Thoracic aorta (tissue), 2 donors: ENCODE measurements at places on chromosomes 6 and 20.

DNA sequence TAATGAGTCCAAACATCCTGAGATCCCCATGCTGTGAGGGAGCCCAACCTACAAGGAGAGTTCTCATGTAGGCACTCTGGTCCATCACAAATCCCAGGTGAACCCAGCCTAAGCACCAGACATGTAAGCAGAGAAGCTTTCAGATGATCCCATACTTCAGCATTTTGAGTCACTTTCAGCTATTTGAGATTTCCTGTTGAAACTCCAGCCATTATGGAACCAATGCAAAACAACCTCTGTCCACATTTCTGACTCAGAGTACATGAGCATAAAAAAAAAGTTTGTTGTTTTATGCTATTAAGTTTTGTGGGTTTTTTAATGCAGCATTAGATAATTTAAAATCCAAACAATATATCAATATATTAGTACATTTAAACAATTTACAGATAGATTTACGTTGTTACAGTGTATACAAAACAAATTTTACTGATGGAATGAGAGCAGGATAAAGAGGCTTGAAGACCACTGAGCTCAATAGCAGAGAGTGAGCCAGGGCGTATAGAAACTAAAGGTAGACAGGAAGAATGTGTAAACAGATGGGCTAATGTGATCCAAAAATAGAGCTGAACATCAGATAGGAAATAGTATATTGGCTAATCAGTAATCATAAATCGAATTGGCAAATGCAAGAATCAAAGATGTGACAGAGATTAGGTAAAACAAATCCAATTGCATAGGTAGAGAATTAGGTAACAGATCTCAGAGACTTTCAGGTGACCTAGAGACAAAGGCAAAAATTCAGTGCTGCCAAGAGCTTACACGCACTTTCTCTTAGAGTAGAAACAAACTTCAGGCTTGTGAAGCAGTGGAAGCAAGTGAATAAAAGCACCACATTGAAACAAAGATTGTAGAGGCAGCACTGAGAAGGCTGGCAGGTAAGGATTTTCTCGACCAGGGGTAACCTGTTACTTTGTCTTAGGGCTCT, 36.2 kb upstream of the PLCB1 start:
- no peaks in the 10 kb centered on the region for H3K27me3 ChIP-seq
- H3K4me3 ChIP-seq, result no peak overlapping the region
- no peak for DNase-seq
- peaks cover 3% of the 10 kb centered on the region for H3K4me1 ChIP-seq
- H3K36me3 ChIP-seq, result no peaks in the 10 kb centered on the region
- no peak overlapping the region for H3K27ac ChIP-seq

DNA sequence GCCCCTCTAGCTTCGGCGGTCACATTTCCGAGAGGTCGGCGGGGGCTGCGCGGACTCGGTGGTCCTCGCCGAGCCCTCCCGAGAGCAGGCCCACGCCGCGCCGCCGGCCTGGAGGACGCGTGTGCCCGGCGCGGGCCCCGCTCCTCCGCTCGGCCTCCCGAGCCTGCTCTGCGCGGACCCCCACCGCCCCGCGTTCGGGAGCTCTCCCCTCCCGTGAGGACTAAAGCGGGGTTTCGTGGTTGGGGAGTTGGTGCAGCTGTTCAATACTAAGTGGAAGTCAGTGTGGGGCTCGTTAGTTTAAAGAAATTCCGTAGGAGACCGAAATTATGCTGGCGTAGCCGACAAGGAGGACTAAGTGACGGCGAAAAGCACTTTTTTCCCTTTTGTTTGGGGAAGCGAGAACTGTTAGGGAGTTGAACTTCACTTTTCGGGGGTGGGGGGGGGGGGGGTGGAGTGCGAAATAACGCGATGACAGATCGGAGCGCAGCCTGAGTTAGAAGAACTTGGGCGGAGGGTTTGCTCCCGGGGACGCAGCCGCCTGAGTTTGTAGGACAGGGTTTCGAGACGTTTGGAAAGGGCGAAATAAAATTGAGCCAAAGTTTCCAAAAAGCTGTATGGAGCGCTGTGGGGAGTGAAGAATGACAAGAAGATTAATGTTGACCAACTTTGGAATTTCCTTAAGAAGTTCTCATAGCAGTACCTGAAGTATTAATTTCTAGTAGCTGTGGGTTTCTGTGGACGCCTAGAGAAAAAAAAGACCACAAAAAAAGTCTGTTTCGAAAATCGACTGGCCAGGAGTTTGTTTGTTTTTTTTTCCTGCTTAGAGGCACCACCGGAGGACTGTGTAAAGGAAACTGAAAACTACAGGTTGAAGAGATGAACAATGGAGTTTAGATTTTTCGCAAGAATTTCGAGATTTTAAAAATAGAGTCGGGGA, 1.4 kb downstream of the QKI start:
- H3K4me3 ChIP-seq, result peak overlapping the region; percentile 80
- DNase-seq, result no peak
- peak overlapping the region; percentile 85 for H3K27ac ChIP-seq
- peaks cover 40% of the 10 kb centered on the region for H3K4me1 ChIP-seq
- no peaks in the 10 kb centered on the region for H3K27me3 ChIP-seq

DNA sequence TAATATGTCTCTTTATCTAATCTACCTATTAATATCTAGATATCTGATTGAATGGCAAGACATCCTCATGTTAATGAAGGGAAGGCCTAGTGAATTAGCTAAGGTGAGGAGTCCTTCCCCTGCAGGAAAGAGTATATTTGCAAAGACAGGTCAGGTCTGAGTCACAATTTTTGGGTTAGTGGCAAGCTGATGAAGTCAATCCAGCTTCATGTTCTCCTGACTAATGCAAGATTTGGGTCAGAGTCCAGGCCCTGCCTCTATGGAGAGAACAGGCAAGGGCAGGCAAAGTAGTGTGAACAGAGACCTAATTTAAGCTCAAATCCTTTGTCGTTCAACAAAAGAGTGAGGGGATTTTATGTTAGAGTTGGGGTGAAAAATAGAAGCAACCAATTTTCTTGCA, 496.7 kb downstream of the BMP2 start:
- H3K4me3 ChIP-seq, result no peak overlapping the region
- H3K27me3 ChIP-seq, result no peaks in the 10 kb centered on the region
- no peaks in the 10 kb centered on the region for H3K4me1 ChIP-seq
- DNase-seq, result no peak
- H3K27ac ChIP-seq, result no peak overlapping the region

- H3K27ac ChIP-seq, result no peak overlapping the region
- peaks cover under 1% of the 10 kb centered on the region for H3K4me1 ChIP-seq
- no peak overlapping the region for H3K4me3 ChIP-seq
Measured at GRCh38 chr6:24640166-24640565, 5.8 kb downstream of the KIAA0319 start.

- H3K36me3 ChIP-seq, result no peaks in the 10 kb centered on the region
- no peaks in the 10 kb centered on the region for H3K27me3 ChIP-seq
- DNase-seq, result no peak
Measured at GRCh38 chr6:6646384-6646783, 57.9 kb downstream of the LY86 start.

DNA sequence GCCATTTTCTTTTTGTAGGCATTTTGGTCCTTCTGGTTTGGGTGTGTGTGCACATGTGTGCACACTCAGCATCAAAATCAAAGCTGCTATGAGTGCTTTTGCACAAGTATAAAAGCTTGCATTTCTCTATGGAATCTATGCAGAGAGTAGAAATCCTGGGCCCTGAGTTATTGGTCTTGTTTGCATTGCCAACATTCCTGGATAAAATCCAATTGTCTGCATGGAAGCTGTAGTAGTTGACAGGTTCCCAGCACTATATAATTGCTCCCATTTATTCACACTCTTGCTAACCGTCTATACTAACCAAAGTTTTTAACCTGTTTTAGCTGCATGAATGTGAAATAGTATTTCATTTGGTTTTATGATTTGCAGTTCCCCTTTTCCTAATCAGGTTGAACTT, 277.0 kb downstream of the FOXA2 start:
- DNase-seq, result no peak
- no peaks in the 10 kb centered on the region for H3K4me1 ChIP-seq
- no peaks in the 10 kb centered on the region for H3K27me3 ChIP-seq
- H3K36me3 ChIP-seq, result no peaks in the 10 kb centered on the region
- H3K27ac ChIP-seq, result no peak overlapping the region

GRCh38 chr20:52411611-52412010, 220.0 kb upstream of the ZFP64 start:
- H3K27ac ChIP-seq, result no peak overlapping the region
- no peak overlapping the region for H3K4me3 ChIP-seq
- no peaks in the 10 kb centered on the region for H3K36me3 ChIP-seq
- no peaks in the 10 kb centered on the region for H3K27me3 ChIP-seq
- no peaks in the 10 kb centered on the region for H3K4me1 ChIP-seq
- no peak for DNase-seq

- DNase-seq, result no peak
- H3K36me3 ChIP-seq, result no peaks in the 10 kb centered on the region
- no peak overlapping the region for H3K4me3 ChIP-seq
- no peak overlapping the region for H3K27ac ChIP-seq
- no peaks in the 10 kb centered on the region for H3K27me3 ChIP-seq
- H3K4me1 ChIP-seq, result no peaks in the 10 kb centered on the region
Measured at GRCh38 chr6:40807484-40807883, 220.3 kb upstream of the LRFN2 start.

- H3K4me3 ChIP-seq, result no peak overlapping the region
- H3K4me1 ChIP-seq, result no peaks in the 10 kb centered on the region
- no peak overlapping the region for H3K27ac ChIP-seq
- peaks cover 6% of the 10 kb centered on the region for H3K36me3 ChIP-seq
- H3K27me3 ChIP-seq, result no peaks in the 10 kb centered on the region
Measured at GRCh38 chr6:130138116-130138908, 84.4 kb downstream of the SAMD3 start.

GRCh38 chr6:106360989-106361430, 493 bp downstream of the CRYBG1 start:
- H3K36me3 ChIP-seq, result no peaks in the 10 kb centered on the region
- H3K4me3 ChIP-seq, result peak overlapping the region; percentile 62
- no peak overlapping the region for H3K27ac ChIP-seq
- no peaks in the 10 kb centered on the region for H3K27me3 ChIP-seq
- peaks cover 13% of the 10 kb centered on the region for H3K4me1 ChIP-seq

DNA sequence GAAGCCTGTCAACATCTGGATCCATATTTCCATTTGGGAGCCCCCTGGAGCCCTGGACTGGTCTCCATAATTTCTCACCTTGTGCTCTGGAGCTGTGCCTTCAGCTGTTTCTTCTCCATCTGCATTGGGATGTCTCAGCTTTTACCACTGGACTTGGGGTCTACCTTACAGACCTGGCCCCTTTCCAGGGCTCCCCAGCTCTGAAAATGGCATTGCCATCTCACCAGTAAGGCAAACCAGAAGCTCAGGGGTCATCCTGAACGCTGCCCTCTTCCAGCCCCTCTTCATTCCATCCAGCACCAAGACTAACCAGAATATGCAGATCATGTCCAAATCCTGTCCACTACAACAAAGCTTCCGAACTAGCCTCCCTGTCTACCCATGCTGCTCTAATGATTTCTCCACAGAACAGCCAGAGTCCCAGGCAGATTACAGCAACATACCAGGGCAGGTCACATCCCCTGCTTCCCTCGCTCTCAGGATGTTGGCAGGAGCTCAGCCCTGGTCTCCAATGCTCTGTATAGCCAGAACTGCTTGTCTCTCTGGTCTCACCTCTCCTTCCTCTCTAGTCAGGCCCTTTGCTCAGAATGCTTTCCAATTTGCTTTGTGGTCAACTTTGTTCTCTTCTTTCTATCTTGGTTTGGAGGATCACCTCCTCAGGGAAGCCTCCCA, 17.7 kb upstream of the NNAT start:
- no peaks in the 10 kb centered on the region for H3K4me1 ChIP-seq
- no peaks in the 10 kb centered on the region for H3K27me3 ChIP-seq
- no peaks in the 10 kb centered on the region for H3K36me3 ChIP-seq
- no peak for DNase-seq

DNA sequence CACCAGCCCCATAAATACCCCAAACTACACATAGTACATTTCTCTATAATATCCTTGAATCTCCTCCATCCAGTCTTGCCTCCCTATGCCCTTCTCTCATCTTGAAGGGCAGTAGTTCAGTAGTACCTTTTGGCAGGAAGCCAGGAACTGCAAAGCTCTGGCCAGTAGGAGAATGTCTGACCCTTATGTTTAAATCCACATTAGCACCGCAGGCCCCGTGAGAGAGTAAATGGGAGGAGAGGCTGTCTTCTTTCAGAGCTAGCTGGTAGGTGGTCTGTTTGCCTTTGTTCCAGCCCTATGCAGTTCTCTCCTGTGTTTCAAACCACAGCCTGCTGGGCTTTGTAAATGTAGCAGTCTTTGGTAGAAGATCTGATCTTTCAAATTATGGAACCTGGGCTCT, 690.7 kb downstream of the DOK5 start:
- H3K27ac ChIP-seq, result no peak overlapping the region
- H3K4me1 ChIP-seq, result no peaks in the 10 kb centered on the region
- H3K27me3 ChIP-seq, result no peaks in the 10 kb centered on the region
- H3K4me3 ChIP-seq, result no peak overlapping the region
- DNase-seq, result no peak
- no peaks in the 10 kb centered on the region for H3K36me3 ChIP-seq

DNA sequence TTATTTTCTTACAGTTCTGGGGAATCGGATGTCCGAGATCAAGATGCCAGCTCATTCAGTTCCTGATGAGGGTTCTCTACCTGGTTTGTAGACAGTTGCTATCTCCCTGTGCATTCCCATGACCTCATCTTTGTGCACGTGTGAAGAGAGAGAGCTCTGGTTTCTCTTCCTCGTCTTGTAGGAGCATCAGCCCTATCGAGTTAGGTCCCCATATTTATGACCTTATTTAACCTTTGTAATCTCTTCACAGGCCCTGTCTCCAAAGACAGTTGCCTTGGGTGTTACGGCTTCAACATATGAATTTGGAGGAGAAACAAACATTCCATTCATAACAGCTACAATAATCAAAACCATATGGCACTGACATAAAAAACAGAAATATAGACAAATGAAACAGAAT, 455.3 kb downstream of the HACE1 start:
- no peak overlapping the region for H3K4me3 ChIP-seq
- no peaks in the 10 kb centered on the region for H3K4me1 ChIP-seq
- no peak for DNase-seq
- H3K36me3 ChIP-seq, result no peaks in the 10 kb centered on the region
- H3K27ac ChIP-seq, result no peak overlapping the region

DNA sequence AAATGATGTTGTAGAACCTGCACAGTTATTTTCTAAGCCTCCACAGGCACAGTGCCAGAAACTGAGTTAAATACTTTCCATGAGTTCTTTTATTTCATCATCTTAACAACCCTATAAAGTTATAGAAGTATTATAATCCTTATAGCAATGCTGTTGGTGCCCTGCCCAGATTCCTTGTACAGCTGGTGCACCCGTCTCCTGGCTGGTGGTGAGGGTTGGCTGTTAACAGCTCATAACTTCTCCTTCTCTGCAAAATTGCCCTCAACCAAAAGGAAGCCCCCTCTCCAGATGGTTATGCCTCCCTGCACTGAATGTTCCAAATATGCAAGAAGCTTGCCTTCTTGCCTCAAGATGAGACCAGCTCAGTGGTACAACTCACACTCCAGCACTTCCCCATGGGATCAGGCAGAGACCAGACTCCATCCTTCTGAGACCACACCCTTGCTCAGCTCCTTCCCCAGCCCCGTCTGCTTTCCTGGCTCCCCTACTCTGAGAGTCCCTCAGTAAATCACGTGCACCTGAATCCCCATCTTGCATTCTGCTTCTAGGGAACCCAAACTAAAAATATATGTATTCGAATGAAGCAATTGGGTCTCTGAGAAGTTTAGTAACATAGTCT, 304.4 kb upstream of the PLCB4 start:
- no peaks in the 10 kb centered on the region for H3K27me3 ChIP-seq
- no peak overlapping the region for H3K27ac ChIP-seq
- H3K36me3 ChIP-seq, result no peaks in the 10 kb centered on the region
- no peak for DNase-seq
- H3K4me1 ChIP-seq, result no peaks in the 10 kb centered on the region
- H3K4me3 ChIP-seq, result no peak overlapping the region
